8988T (cell line): ENCODE measurements at places on chromosomes 12 and 14.

DNA sequence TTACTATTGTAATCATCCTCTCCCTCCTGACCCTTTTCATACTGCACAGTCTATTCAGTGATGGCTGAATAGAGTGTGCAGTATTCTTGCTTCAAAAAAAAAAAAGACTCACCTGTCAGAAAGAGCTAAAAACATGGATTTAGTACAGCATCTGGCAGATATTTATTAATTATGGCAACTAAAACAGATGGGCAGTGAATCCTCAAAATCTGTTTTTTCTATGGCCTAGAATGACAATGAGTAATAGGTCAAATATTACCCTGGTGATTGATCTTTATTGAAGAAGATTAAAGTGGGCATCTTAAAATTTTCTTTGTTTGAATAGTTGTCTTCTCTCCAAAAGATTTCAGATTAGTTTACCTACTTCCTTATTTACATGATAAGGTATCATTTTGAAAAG, 543.6 kb downstream of the FOXG1 start:
- no peak for DNase-seq

DNA sequence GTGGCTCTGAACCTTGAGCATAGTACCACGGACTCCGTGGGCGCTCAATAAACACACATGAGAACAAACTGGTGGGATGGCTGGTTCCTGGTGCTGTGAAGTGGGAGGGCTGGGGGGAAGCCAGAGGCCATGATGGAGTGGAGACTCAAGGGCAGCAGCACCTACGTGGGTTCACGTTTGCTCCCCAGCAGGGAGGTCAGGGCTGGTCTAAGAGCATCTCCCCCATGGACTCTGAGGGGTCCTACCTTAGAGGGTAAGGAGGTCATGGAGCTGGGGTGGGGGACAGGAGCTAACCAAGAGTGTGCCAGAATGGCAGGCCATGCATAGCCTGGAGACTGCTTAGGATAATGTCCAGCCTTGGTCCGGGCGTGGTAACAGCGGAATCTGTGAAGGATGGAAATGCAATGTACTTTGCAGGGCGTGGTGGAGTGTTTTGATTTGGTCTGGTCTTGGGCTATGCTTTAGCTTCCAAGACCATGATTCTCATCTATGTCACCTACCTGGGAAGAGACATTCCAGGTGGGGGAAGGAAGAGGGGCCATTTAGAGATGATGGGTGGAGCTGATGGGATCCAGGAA, 103.0 kb downstream of the PRMT8 start:
- no peak for DNase-seq

GRCh38 chr12:19440916-19441315, 1.6 kb downstream of the AEBP2 start:
- no peak for DNase-seq

DNA sequence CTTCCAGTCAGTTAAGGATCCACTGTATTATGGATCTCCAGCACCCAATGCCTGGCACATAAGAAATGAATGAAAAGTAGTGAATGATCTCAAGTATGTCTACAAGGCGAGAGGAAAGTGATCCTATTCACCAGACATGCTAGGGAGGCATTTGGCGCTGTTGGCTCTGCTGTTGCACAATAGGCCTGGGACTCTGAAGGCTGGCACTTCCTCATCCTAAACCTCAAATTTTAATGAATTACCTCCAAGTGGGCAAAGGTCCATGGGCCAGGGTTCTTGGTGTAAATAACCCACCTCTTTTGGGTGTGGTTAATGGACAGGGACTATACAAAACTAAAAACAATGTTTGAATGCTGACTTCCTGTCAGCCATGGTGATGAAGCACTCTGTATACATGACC, 173.4 kb upstream of the PZP start:
- no peak for DNase-seq

DNA sequence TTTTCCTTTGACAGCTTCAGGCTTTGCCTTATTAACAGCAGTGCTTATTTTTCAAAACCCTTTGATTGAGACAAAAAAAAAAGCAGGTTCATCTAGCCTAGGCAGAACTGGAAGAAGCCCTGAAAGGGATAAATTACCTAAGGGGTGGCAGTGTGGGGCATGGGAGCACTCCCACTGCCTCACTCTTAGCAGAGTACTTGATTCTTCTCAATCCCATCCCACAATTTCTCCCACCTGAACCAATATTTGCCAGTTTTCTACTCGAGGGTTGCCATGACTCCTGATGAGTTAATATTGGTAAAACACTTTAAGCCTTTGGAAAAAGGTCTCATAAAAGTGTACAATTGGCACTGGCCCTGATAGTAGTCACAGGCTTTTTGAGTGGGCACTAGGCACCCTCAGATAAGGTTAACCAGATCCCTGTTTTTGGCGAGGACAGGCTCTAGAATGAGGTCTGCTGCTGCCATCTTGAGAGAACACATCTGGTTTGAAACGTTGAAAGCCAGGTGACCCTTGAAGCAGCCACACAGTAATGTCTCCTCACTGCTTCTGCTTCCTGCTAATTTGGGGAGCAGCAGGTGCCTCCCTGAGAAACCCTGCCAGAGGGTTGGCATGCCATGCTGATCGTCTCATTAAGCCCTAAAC, 320.0 kb downstream of the RAD51B start:
- no peak for DNase-seq

GRCh38 chr12:119296535-119296934, 38.0 kb upstream of the CCDC60 start:
- no peak for DNase-seq

DNA sequence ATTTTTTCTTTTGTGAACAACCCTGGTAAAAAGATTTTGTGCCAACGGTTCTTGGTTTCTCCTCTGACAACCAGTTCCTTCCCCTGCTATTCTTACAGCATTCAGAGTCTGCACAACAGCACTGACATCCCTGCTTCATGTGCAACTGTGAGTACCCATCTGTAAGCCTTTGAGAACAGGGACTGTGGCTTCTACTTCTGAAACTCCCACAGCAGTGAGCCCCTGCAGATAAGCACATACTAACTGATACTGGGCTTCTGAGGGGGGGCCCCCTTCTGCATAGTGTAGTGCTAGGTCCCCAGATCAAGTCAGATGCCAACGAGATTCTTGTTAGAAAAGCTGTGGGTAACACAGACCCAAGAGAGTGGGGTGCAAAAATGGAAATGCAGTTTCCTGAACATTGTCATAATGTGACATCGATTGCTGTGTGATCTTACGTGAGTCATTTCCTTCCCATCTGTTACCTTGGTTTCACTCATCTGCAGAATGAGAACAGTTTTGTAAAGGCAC, 11.1 kb upstream of the NINJ2 start:
- DNase-seq: no peak

GRCh38 chr12:59080101-59080500, 159.8 kb upstream of the LRIG3 start:
- DNase-seq: no peak

- no peak for DNase-seq
Observed at GRCh38 chr14:105919458-105920150, 393.2 kb downstream of the TMEM121 start.

DNA sequence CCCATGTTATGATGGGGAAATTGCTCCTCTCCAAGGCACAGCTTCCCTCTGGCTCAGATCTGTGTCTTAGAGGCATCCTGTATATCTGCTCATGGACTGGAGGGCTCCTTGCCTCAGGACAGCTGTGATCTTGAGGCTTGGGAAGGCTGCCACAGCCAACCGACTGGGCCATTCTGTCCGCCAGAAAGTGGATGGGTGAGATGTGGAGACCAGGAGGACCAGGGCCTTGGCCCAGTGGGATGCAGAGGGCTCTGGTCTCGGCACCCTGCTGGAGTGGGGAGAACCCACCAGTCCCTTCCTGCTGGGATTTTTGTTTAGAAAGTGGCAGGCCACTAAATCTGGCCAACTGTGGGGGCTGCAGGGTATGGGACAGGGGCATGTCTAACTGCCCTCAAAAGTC, 148.6 kb downstream of the CALM1 start:
- DNase-seq: no peak

DNA sequence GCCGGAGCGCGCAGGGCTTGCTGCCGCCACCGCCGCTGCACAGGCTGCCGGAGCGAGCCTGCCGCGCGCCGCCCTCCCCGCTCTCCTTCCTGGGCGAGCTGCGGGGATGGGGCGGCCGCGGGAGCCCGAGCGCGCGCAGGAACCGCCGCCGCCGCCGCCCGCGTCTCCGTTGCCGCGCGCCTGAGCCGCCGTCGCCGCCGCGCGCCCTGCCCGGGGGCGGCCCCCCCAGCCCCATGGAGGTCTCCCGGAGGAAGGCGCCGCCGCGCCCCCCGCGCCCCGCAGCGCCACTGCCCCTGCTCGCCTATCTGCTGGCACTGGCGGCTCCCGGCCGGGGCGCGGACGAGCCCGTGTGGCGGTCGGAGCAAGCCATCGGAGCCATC, 352 bp downstream of the PLXNC1 start:
- DNase-seq: no peak

DNA sequence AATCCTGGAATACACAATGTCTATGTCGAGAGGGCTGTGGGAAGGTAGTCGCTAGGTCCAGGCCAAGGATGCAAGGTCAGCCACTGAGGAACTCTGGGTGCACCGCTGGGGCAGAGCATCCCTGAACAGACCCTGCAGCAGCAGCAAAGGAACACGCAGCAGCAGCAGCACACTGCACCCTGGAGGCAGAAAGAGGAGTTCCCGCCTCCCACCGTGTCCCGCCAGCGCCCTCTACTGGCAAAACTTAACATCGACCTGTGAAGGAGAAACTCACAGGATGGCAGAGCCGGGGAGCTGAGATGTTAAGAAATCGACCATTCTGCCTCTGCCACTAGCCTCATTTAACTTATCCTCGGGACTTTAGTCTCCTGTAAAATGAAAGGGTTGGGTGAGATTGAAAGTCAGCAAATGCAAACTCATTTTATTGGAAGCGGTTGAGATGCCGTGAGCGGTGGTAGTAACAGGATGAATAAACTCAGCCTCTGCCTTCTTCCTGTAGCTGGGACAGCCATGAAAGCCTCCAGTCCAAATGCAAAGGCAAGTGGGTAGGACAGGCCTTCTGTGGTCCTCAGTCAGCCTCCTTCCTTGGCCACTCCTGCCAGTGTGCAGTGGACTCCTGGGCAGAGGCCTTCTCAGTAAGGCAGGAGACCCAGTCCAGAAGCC, 45.6 kb downstream of the STAB2 start:
- DNase-seq: peak; percentile 72

DNA sequence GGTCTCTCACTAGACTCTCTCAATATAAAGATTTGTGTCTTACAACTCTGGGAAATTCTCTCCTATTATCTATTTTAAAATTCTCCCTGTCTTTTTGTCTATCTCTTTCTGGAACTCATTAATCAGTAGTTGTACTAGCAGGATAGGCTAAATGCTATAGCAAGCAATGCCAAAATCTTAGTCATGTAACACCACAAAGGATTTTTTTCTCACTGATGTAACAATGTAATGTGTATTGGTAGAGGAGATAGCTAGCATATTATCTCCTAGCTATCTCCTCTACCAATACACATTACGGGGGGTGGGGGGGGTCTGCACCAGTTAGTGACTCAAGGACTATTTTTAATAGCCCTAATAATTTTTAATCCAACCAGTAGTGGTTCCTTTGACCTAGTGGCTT, 225.4 kb downstream of the KLHL28 start:
- DNase-seq: no peak

GRCh38 chr14:65096323-65097089, 5.8 kb downstream of the MAX start:
- no peak for DNase-seq

GRCh38 chr12:103676893-103677292, 89.8 kb downstream of the STAB2 start:
- DNase-seq: no peak

GRCh38 chr14:91387951-91388381, 29.7 kb downstream of the CCDC88C start:
- DNase-seq: no peak

- no peak for DNase-seq
Observed at GRCh38 chr14:24670594-24670993, 36.6 kb upstream of the GZMB start.

GRCh38 chr12:47238669-47239114, 158.9 kb upstream of the AMIGO2 start:
- DNase-seq: no peak

- DNase-seq: no peak
Observed at GRCh38 chr12:67523538-67523937, 125.0 kb upstream of the DYRK2 start.

GRCh38 chr14:35051796-35052195, 5.7 kb downstream of the FAM177A1 start:
- no peak for DNase-seq

DNA sequence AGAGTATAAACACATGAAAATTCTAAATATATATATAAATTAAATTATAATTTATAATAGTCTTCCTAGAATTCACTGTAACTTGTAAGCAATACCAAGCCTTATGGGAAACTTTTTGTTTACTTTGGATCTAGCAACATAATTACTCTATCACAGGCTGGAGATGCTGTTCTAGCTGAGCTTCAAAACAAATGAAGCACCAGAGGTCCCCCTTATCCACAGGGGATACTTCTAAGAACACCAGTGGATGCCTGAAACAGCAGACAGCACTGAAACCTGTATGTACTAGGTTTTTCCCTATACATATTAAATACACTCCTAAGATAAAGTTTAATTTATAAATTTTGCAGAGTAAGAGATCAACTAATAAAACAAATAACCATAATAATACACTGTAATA, 96.6 kb downstream of the CDK17 start:
- DNase-seq: no peak

DNA sequence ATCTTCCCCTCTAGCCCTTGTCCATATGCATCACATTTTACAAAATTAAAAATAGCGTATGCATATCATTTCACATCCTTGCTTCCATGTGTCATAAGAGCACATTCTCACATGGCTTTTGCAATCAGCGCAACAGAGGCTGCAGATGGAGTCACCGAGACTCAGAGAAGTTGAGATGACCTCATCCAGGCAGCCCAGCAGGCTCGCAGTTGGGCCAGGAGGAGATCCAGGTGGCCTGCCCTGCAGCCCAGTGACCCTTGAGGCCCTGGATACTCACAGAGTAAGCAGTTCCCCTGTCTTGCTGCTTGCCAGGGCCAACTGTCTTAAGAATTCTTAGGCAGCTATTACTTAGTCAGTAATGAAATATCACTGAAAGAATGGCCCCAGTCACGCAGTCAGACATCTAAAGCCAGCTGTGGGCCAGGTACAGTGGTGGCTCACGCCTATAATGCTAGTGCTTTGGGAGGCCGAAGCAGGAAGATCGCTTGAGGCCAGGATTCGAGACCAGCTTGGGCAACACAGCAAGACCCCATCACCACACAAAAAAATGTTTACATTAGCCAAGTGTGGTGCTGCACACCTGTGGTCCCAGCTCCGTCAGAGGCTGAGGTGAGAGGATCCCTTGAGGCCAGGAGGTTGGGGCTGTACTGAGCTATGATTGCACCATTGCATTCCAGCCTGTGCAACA, 9.1 kb downstream of the CAMKK2 start:
- no peak for DNase-seq

GRCh38 chr12:40171066-40171465, 53.7 kb upstream of the LRRK2 start:
- DNase-seq: no peak

DNA sequence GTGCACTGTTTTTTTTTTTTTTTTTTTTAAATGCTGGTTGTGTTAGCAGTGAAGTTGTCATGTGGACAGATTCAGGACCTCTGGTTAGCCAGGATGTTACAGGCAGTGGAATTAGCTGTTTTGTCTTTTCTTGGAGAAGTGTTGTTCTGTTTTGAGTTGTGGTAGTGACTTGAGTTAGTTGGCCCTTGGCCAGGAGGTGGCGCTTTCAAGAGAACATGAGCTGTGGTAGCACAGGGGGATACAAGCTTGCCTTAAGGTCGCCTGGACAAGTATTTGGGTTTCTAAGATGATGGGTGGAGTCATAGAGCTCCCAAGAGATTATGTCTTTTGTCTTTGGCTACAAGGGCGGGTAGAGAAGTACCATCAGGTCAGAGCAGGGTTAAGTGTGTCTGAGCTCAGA, 33.3 kb upstream of the CCDC198 start:
- DNase-seq: no peak

- no peak for DNase-seq
Observed at GRCh38 chr12:116719731-116720528, 17.9 kb downstream of the SPRING1 start.
